Right renal pelvis (tissue), 4 donors: ENCODE measurements at places on chromosomes 7 and 10. TPM values are rescaled to one million over a fixed set of nuclear protein-coding genes. Genes with fewer than 3 reads are reported as not detected.

DNA sequence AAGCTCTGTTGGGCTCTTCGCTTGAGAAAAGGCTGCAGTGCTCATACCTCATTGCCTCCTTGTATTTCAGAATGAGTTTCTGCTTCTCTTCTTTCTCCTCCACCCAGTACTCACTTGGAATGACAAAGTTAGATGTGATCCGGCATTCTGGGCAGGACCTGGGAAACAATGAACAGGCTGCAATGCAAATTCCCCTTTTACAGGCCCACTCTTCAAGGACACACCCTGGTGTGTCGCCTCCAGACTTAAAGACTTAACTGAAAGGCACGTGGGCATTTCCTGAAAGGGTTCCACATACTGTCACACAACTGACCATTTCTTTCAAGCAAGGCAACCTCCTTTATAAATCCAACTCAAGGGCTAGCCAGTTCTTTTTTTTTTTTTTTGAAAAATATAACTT is 23.6 kb downstream of the MKRN1 start:
- DNase-seq, result no peak

DNA sequence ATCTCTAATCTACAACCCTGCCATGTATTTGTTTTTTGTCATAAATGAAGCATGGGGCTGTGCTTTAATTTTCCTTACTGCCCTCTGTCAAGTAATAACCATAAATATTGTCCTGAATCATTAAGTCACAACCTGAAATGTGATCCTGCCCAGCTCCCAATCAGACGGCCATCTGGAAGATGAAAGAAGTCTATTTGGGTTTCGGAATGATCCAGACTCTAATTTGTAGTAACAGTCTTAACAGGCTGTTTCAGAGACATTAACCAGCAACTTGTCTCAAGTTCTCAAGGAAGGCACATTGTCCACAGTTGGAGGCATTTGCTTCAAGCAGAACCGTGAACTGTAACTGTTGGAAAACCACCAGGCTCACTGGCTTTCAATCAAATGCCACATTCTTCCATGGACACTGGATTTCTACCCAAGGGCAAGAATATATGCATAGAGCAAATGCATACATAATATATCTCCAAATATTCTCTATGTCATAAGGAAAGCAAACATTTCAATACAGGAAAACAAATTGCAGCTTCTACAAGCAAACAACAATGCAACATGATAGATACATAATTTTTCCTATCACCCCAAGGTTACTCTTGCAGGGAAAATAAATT is 405.2 kb upstream of the NPVF start:
- DNase-seq, result no peak

GRCh38 chr7:54837168-54837567 is 78.2 kb upstream of the SEC61G start:
- DNase-seq, result no peak

DNA sequence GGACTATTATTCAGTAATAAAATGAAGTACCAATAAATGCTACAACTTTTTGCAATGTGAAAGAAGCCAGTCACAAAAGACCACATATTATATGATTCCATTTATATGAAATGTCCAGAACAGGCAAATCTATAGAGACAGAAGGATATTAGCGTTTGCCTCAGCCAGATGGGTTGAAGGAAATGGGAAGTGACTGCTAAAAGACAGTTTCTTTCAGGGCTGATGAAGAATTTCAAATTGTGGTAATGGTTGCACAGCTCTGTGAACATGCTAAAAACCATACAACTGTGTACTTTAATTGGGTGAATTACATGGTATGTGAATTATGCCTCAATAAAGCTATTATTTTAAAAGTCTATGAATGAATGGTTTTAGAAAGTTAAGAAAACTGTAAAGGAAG is 23.9 kb upstream of the REEP3 start:
- DNase-seq, result no peak

DNA sequence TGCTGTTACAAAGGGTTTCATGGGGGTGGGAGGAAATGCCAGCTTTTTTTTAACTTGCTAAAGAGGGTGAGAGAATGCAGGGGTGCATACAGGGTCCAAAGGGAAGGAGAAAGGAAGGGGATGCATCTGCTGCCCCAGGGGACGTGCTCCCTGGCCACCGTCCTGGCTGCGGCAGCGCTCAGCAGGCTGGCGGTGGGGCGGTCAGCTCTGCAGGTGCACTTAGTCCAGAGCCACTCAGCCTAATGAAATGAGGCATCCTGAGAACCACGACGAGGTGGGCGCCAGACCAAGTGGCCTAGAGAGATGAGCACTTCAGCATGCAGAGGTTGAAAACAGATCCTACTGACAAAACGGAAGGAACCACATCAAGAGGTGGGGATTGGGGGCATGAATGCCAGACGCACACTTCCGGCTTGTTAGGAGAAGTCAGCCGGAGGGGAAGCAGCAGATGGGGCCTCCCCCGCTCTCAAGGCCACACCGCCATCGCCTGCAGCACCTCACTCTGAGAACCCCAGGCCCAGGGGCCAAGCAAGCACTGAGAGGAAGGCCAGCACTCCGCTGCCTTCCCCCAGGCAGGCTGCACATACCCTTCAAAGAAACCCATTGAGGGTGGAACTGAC is 94.5 kb downstream of the MAD1L1 start:
- DNase-seq, result no peak

DNA sequence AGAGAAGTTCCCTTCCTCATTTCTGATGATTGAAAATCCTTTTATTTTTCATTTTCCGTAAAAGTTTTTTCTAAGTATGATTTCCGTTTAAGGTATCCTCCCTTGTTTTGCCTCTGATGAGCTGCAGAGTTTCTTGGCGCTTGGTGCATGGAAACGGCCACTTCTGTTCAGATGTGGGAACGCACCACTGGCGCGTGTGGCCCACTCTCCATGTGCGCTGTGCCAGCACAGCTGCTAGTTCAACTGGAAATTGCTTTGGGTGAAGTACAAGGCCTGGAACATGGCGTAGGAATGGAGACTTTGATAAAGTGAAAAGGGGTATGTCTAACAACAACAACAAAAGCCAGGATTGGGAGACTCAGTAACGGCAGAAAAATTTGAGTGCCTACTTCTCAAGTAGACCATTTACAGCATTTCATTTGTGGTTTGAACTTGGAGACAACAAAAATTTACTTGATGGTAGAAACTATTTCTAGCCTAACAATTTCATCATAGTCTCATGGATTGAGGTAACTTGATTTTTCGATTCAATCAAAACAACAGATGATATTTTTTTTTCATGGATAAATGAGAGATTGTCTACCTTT is 364.2 kb downstream of the SUGCT start:
- DNase-seq, result no peak

GRCh38 chr7:2289111-2289586 is 25.1 kb downstream of the SNX8 start:
- no peak for DNase-seq

DNA sequence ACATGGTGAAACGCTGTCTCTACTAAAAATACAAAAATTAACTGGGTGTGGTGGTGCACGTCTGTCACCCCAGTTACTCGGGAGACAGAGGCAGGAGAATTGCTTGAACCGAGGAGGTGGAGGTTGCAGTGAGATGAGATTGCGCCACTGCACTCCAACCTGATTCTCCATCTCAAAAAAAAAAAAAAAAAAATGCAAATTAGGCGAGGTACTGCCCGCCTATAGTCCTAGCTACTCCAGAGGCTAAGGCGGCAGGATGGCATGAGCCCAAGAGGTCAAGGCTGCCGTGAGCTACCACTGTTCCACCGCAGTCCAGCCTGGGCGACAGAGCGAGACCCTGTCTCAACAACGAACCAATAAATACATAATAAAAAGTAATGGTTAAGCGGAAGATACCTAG is 1.1 kb upstream of the EIF4H start:
- no peak for DNase-seq

DNA sequence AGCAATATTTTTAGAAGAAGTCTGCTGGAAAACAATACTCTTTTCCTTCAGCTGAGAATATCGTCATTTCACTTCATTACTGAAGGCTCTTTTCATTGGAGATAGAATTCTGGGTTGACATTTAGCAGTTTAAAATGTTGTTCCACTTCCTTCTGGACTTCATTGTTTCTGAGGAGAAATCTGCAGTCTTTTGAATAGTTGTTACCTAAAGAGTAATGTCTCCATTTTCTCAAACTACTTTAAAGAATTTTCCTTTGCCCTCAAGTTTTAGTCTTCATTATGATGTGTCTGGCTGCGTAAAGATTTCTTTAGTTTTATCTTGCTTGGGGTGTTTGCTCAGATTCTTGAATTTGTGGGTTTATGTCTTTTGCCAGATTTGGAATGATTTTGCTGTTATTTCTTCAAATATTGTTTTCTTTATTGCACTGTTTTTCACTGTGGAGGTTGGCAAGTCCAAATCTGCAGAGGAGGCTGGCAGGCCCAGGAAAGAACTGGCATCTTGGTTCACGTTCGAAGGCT is 136.3 kb downstream of the DNAJB6 start:
- no peak for DNase-seq

- DNase-seq, result no peak
Observed at GRCh38 chr7:39880556-39880955, 69.5 kb upstream of the CDK13 start.

DNA sequence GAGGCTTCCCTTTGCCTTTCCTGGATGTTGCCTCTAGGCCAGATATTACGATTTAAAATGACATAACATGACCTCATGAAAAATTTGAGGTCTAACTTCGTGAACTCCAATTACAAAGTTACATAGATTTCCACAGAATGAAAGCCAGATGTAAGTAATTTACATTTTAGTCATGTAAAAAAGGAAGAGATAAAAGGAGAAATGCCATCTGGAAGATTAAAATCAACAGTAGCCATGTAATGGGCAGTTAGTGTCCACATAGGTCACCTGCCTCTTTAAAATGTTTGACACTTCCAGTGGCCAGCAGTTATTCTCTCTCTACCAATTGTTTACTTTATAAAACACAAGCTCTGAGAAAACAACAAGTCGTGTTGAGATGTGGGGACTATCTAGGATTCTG is 4.1 kb upstream of the VSTM2A start:
- no peak for DNase-seq

TECPR1 gene
- polyA plus RNA-seq, result 16.4 TPM

TAS2R4 gene
- polyA plus RNA-seq, result 1.2 TPM
